Mucosa of descending colon (tissue), 3 donors: ENCODE measurements at places on chromosomes 7 and 10. TPM values are rescaled to one million over a fixed set of nuclear protein-coding genes. Genes with fewer than 3 reads are reported as not detected.
A peak's percentile ranks its signal among the peaks of the same experiment; 100 is the strongest.

The HOXA2 gene
- 4.3 TPM for total RNA-seq

The STAM gene
- 17.8 TPM for total RNA-seq

The HOXA9 gene
- total RNA-seq: 27.9 TPM

The MYPN gene
- total RNA-seq: 0.93 TPM

The SLC25A28 gene
- 38.2 TPM for total RNA-seq

The EEPD1 gene
- total RNA-seq: 9.9 TPM

The HABP2 gene
- not detected for total RNA-seq

The RAPGEF5 gene
- 87.8 TPM for total RNA-seq

The BHLHA15 gene
- total RNA-seq: 2.8 TPM

The STEAP2 gene
- 22.2 TPM for total RNA-seq

The PLPP4 gene
- total RNA-seq: not detected

The TRPV5 gene
- not detected for total RNA-seq

DNA sequence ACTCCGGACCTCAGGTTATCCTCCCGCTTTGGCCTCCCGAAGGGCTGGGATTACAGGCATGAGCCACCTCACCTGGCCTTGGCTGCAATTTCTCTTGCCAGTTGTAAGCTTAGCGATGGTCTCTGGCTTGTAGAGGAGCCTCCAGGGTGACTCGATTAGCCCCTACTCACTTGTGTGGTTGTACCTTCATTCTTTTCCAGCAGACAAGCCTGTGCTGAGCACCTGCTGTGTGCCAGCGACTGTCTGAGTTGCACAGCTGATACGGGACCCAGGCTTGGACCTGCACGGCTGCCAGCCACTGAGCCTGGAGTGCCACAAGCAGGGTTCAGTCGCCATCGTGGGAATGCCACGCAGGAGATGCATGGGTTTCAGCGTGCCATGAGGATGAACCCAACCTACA, 42.0 kb upstream of the DNAJB6 start:
- no peak for DNase-seq

GRCh38 chr10:3538291-3538655, 246.7 kb downstream of the KLF6 start:
- no peak for DNase-seq

DNA sequence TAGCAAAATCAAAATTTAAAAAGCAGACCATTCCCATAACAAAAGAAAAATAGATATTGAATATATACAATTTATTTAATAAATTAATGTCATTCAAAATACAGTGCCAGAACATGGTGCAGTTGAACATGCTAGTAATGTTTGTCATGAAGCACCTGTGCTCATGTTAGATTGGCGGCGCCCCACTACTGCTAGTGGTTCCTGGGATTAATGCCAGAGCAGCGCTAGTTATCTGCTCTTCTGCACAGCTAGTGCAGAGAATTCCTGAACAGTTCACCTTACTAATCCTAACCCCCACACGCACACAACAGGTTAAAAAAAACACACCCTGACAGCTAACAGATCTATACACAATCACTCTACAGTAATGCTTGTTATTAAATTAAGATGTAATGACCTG, 23.4 kb downstream of the KBTBD2 start:
- DNase-seq: no peak

DNA sequence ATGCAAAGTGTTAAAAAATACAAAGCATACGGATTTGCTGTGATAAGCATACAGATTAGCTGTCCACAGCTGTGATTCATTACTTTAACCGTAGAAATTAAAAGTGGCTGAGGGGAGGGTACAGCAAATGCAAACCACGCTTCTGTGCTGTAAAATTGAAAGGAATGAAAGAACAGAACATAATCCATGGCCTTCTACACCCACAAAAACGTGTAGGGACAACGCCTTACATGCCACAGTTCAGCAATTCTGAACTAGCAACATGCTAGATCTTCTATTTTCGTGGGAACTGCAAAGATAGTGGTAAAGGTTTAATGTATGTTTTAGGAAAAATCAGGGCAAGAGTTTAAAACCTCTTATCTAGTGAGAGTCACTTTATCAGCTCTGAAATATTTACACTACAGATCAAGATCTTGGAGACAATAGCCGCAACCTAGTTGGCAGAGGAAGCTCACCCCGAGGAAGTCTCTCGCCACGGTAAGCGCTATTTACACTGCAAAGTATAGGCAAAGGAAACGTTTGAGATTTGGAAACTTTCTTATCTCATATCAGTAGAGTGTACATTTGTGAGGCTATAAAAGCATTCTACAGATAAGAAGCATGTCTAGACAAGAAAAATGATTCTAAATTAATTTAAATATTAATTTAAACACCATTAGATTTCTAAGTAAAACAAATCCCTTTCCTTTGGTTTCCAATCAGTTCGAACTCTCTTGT, 193.6 kb downstream of the MLLT10 start:
- DNase-seq: peak; percentile 71

DNA sequence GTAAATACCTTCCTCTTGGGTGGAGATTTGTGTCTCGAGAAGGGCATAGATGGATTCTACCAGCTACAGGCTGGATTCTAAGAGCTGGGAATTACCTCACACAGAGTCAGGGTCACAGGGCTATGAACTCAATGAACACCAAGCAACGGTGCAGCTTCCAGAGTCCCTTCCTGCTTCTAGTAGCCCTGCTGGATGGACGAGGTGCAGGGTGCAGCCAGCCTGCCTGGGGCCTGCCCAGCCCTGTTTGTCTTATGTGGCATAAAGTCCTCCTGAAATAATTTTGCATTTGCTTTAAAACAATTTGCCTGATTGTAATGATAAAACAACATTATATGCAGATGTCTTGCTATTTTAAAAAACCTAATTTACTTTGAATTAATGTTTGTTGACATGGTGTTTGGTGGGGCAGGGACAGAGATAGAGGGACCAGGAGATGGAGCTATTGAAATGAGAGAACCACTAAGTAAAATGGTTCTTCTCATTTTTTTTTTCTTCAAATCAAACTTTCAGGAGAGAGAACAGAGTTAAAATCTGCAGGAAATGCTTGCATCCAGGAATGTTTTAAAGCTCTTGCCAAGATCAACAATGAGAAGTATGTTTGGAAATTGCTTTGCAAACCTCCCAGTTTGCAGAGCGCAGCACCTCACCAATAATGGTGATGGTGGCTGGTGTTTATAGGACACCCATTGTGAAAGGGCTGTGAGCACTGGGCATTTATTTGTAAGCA, 305.4 kb upstream of the PODXL start:
- DNase-seq: no peak

GRCh38 chr10:16519250-16519907, 2.3 kb downstream of the C1QL3 start:
- DNase-seq: no peak

DNA sequence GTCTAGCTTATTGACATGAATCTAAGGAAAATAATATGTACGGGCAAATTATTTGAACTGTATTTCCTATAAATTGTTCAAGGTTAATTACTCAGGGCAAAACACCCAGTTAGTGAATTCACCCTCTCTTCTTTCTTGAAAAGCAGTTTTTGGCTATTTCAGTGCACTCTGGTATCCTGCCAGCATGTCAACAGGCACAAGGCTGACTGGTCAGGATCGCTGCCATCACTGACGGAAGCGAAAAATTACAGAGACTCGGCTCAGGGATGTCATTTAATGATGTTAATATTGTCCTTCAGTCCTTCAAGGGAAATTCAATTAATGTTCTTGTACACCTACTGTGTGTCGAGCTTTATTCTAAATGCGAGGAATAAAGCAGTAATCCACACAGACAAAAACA, 28.3 kb upstream of the OLAH start:
- DNase-seq: no peak

DNA sequence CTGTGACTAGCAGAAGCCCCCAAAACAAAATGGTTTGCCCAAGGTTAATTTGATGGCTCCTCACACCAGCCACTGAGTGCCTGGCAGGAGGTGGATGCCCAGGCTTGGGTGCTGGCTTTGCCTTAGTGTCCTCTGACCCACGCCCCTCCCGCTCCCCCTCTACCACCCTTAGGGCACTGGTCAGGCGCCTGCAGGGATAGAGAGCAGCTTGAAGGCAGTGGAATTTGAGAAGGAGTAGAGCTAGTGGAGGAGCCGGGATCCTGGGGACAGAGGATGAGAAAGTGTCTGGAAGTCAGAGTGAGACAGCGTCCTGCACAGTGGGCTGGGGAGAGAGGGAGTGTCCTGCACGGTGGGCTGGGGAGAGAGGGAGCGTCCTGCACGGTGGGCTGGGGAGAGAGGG, 139.4 kb downstream of the DNAJB6 start:
- DNase-seq: no peak

- no peak for DNase-seq
These were observed 268.3 kb downstream of the TWIST1 start for GRCh38 chr7:18849130-18849529.

GRCh38 chr7:100673942-100674410, 436 bp downstream of the GNB2 start:
- peak; percentile 78 for DNase-seq

DNA sequence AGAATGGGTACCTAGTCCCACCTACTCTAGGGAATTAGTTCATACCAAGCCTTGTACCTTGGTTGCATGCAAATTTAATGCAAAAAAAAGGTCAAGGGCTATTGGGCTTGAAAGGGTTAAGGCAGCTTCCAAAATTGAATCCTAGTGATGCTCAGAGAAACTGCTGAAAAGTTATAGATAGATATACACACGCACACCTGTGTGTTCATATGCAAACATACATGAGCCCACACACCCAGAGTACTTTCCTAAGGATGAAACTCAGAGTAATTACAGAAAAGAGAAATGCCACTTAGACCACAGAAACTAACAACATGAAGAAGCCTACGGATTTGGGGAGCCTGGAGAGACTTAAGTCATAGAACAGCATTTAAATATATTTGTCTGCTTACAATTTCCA, 1.5 kb downstream of the SLC25A13 start:
- DNase-seq: no peak

- no peak for DNase-seq
These were observed 4.6 kb downstream of the HYCC1 start for GRCh38 chr7:23009303-23009702.

GRCh38 chr7:121016966-121017365, 28.5 kb downstream of the CPED1 start:
- no peak for DNase-seq
